ENCODE measurements at places on chromosomes 7 and 10. TPM values are rescaled to one million over a fixed set of nuclear protein-coding genes. Genes with fewer than 3 reads are reported as not detected.

Gene HOXA5
- 6.7 TPM for total RNA-seq

Gene CYP51A1
- 150 TPM for total RNA-seq

Gene COMMD3
- total RNA-seq: 48.5 TPM

Gene PPIF
- 32.0 TPM for total RNA-seq

Gene NACAD
- total RNA-seq: 3.4 TPM
